ENCODE measurements at places on chromosomes 1 and 21. TPM values are rescaled to one million over a fixed set of nuclear protein-coding genes. Genes with fewer than 3 reads are reported as not detected.

The SLAMF6 gene
- total RNA-seq = not detected

The LRRC39 gene
- total RNA-seq = not detected

The KRTAP11-1 gene
- not detected for total RNA-seq

The IRF6 gene
- total RNA-seq = 0.51 TPM

The KPRP gene
- total RNA-seq = not detected

The CELA2B gene
- total RNA-seq = not detected

The MFSD2A gene
- 0.13 TPM for total RNA-seq

The ZBTB40 gene
- total RNA-seq = 8.1 TPM

The NR1I3 gene
- not detected for total RNA-seq

The ADAM30 gene
- not detected for total RNA-seq

The SMYD2 gene
- total RNA-seq = 193 TPM

The PIGP gene
- total RNA-seq = 2.6 TPM

The DMBX1 gene
- not detected for total RNA-seq

GRCh38 chr1:11802973-11803885, 2.5 kb downstream of the MTHFR start:
- no peak for DNase-seq

- DNase-seq = no peak
Measured at GRCh38 chr1:202197653-202198365, 4.2 kb downstream of the LGR6 start.

GRCh38 chr1:229757226-229757625, 131.2 kb downstream of the URB2 start:
- no peak for DNase-seq

GRCh38 chr1:70864302-70864701, 183.3 kb downstream of the PTGER3 start:
- no peak for DNase-seq

DNA sequence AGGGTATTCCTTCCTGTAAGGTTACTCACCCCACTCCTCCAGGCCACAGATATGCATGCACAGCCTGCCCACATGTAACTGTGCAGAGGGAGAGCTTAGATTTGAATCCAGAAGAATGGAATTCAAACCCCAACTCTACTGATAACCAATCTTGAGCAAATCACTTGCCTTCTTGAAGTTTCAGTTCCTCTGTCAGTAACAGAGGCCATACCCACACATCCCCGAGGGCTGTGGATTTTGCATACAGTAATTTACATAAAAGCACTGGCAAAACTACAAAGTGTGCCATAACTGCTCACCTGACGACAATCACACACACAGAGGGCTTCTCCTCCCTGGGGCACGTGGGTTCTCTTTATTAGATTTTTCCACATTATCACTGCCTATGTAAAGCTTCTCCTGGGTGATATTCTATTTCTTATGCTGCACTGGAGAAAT, 18.6 kb downstream of the CD247 start:
- no peak for DNase-seq

DNA sequence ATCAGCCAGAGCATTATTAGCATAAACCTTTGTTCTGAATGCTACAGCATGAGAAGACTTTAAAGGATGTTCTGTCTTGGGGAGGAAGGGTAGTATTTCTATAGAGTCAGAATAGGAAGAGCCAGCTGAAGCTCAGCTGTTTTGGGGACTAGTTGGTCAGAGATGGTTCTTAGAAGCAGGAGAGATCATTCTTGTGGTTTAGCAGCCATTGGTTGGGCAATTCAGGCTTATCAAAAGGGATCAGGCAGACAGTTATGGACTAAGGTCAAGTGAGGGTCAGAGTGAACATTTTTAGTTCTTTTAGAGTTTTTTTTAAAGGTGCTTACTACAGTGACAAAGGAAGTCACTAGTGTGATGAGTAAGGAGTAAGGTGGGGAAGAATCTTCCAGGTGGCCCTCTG, 245.5 kb downstream of the RPS6KC1 start:
- DNase-seq = no peak

GRCh38 chr1:52771384-52771783, 45.1 kb downstream of the ZYG11B start:
- no peak for DNase-seq

- DNase-seq = no peak
Measured at GRCh38 chr1:31228986-31229385, 10.7 kb downstream of the NKAIN1 start.

DNA sequence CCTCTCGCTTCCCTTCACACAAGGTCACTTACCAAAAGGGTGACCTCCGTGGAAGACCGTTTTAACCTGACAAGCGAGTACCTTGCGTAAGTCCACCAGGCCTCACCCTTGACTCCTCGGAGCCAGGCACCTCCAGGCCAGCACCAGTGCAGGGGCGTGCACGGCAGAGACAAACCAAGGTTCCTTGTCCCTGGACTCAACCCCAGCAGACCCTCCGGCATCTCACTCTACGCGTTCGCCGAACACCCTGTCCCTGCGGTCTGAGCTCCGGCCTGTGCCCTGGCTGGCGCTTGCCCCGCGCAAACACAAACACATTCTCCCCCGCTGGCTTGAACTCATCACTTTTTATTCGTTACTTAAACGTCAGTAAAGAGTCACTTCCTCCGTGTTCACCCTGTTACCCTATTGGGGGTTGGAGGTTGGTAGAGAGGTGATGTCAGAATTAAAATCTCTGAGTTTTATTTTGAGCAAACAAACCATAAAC, 4.5 kb downstream of the TBX15 start:
- no peak for DNase-seq

DNA sequence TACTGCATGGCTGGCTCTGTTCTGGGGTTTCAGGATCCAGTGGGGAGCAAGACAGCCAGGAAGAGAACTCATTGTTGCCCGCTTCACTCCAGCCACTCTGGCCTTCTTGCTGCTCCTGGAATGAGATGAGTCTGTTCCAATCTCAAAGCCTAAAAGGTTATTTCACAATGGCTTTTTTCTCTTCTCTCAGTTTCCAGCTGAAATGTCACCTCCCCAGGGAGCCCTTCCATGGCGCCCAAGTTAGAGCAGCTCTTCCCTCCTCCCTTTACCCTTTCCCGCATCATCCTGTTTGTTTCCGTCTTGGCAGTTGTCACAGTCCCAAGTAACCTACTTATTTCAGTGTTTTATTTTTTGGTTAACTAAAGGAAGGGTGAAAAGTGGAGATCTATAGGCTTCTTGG, 15.8 kb downstream of the PLA2G2A start:
- DNase-seq = no peak

- DNase-seq = peak; percentile 77
Measured at GRCh38 chr1:231395076-231395997, 26.8 kb downstream of the EGLN1 start.

DNA sequence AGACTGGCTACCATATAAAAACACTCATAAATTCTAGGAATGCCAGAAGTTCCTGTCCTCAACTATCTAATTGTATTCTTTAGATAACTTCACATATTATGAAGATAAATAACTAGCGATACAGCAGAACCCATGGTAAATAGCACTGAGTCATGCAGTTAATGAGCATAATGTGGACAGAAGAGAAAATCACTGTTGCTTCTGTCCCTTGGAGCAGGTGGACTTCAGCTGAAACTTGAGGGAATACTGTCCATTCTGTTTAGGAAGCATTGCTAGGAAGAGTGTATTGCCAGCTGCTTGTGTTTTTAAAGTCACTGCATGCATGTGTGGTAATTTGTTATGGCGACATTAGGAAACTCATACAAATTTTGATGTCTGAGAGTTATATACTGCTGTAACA, 854.4 kb downstream of the LTN1 start:
- no peak for DNase-seq

GRCh38 chr1:27342778-27343638, 1.2 kb downstream of the SYTL1 start:
- DNase-seq = no peak

GRCh38 chr1:67956116-67956515, 94.3 kb downstream of the DIRAS3 start:
- no peak for DNase-seq

- DNase-seq = no peak
Measured at GRCh38 chr1:223260712-223261111, 103.3 kb downstream of the SUSD4 start.

DNA sequence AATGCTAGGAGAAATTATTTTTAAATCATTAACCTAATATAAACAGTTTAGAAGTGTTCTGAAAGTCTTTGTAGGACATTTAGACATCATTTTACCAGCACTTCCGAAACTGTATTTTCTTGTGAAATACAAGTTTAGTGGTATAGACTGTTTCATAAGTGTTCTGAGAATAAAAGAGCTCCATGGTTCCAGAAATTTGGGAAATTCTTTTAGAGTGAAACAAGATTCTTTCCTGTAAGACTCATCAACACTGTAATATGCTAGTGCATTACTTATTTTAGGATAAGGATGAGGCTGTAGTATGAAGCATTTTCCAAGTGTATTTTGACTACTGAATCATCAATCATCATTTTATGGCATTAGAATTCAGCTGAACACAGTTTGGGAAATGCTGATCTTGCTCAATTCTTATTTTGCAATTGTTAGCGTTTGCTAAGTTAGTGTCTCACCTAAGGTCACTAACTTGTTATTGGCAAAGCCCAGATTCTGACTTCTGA, 73.4 kb downstream of the CEP350 start:
- no peak for DNase-seq

DNA sequence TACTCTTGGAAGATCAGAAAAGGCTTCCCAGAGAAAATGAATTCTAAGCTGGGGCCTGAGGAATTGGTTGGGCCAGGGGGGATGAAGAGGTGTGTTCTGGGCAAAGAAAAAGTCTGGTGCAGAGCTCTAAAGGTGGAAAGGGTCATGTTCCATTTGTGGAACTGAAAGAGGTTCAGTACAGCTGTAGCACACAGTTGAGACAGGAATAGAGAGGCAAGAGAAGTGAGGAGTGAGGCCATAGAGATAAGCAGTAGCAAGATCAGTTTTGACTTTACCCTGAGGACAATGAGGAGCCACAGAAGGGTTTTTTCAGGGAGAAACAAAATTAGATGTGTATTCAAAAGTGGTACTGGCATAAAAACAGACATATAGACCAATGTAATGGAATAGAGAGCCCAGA, 30.3 kb upstream of the MUTYH start:
- DNase-seq = no peak

DNA sequence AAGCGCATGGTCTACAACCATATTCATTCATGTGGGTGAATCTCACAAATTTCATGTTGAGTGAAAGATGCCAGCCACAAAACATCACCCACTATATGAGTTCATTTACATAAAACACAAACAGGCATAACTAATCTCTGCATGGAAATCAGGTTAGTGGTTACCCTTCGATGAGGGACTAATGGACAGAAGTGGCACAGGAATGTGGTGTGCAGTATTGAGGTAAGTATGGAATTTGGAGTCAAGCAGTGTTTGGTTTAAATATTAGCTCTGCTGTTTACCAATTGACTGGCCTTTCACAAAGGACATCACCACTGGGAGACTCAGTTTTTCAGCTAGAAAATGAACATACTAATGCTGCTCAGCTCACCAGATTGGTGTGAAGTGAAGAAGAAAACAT, 24.2 kb downstream of the CCDC185 start:
- DNase-seq = no peak

DNA sequence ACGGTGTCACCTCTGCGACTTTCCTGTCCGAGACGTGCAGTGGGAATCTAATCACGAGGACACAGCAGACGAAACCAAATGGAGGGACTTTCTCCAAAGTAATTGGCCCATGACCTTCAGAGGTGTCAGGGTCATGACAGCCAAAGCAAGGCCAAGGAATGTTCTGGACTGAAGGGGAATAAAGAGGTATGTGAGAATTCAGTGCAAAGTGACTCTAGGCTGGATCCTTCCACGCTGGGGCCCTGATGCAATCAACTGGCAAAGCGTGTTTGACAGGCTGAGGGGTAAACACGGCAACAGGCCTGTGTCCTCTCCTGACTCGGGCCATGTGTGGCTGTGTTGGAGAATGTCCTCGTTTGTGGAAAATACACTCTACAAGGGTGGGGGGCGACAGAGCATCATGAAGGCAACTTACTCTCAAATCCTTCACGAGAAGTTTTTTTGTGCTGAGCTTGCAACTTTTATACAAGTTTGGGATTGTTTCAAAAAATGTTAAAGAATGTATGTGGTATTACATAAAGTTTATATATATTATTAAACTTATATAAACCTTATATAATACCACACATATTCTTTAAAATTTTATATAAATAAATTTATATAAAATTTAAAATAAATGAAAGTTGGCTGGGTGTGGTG, 1.7 kb downstream of the CFAP74 start:
- DNase-seq = no peak

DNA sequence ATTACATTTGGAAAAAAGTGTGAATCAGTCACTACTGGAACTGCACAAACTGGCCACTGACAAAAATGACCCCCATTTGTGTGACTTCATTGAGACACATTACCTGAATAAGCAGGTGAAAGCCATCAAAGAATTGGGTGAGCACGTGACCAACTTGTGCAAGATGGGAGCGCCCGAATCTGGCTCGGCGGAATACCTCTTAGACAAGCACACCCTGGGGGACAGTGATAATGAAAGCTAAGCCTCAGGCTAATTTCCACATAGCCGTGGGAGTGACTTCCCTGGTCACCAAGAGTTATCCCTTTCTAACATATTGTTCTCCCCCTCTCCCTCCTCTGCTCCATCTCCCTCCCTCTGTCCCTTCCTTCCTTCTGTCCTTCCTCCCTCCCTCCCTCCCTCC, 47.7 kb upstream of the RHOU start:
- no peak for DNase-seq

DNA sequence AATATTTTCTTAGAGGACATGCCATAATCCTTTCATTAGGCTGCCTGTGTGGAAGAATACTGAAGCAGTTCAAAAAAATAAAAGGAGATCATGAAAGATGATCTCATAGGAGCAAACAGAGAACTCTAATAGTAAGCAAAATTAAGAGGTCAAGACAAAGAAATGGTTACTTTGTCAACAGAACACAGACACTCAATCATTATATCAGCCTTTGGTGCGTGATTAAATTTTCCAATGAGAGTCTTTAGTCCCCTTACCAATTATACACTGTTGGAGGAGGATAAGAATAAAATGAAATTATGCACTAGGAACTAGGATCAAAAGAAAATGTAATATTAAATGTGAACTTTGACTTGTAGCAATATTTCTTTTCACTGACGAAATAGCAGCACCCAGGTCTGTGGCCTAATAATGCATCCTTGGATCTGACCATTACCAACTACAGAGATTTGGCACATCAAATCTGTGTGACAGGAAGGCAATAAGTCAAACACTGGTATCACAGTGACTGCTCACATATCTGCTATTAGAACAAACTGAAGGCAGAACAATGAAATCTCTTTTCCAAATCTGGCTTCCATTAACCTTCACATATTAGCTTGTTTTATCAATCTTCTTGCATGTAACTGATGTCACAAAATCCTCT, 1812.9 kb downstream of the PLA2G4A start:
- no peak for DNase-seq

All from dermis microvascular lymphatic vessel endothelial cell (primary cell).